ENCODE measurements at places on chromosomes 11 and 22.

GRCh38 chr22:19753090-19753842, 7.3 kb upstream of the TBX1 start:
- no peak for DNase-seq

GRCh38 chr11:14073849-14074476, 111.4 kb downstream of the SPON1 start:
- DNase-seq: no peak

DNA sequence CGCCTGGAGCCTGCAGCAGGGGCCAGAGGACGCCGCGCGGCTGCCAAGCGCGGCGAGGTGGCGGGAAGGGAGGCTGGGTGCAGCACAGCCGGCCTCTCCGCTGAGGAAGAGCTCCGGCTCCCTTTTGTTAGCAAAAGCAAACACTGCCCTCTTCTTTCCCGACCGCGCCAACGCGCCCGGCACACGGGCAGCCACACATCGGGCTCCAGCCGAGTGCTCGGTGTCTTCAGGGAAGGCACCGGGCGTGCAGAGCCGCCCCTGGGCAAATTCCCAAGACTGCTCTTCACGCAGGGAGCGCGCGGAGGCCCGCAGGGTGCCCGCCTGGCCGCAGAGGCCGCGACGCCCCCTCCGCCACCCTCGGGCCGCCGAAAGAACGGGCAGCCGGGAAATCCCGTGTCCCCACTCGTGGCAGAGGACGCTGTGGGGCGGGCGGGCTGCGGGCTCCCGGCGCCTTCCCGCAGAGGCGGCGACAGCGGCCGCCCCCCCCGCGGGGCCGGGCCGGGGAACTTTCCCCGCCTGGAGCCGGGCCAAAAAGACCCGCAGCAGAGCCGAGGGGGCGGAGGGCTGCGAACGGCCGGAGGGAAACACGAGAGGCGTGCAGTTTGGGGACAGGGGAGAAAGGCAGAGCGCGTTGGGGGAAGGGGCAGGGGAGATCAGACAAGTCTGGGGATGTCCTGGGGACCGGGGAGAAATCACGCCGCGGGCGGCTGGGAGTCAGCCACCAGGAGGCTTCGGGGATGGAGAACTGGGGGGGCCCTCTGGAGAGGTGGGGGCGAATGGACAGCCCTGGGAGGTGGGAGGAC, 931 bp downstream of the CADM1 start:
- peak; percentile 87 for DNase-seq

GRCh38 chr11:10743354-10744000, 7.6 kb upstream of the CTR9 start:
- no peak for DNase-seq

Measured in mesendoderm (in vitro differentiated cells).